ENCODE measurements at places on chromosomes 5 and 9. TPM values are rescaled to one million over a fixed set of nuclear protein-coding genes. Genes with fewer than 3 reads are reported as not detected.

The SCGB3A1 gene
- not detected for total RNA-seq

DNA sequence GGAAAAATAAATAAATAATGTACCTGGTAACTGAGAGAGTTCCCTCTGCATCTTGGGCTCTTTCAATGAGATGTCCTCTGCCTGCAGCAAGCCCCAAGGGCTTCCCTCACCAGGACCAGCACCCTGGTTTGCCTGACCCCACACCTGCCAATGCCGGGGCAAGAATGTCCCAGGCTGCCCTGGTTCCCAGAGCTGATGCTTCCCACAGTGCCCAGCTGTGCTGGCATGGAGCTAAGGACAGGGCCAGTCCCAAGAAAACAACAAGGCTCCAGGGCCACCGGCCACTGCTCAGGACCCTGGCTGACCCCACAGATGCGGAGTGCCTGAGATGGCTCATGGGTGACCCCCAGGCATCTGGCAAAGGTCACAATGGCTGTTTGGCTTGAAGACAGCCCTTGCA, 123.5 kb downstream of the KCNIP1 start:
- no peak for DNase-seq

DNA sequence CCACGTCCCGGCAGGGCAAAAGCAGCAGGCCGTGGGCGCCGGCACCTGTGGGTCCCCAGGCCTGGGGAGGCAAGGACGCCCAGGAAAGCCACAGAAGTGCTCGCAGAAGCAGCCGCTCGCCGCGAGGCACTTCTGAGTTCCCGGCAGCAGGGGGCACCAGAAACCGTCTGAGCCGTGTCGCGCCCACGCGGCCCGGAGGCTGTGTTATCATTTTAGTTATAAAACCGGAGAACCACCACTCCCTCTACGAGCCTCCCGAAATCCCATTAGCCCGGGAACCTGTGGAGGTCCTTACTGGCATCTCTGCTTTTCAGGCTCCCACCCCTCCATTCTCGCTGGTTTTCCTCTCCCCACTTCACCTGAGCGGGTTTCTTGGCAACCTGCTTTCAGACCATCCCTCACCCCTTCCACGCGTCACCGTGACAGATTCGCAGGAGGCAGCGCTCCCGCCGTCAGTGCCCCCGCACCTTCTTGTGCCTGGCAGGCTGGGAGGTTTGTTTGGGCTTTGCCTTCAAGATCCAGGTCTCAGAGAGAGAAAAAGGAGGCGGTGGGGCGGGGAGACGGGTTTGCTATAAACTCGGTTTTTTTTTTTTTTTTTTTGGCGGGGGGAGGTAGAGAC, 2.3 kb downstream of the GDNF start:
- DNase-seq, result peak; percentile 86

DNA sequence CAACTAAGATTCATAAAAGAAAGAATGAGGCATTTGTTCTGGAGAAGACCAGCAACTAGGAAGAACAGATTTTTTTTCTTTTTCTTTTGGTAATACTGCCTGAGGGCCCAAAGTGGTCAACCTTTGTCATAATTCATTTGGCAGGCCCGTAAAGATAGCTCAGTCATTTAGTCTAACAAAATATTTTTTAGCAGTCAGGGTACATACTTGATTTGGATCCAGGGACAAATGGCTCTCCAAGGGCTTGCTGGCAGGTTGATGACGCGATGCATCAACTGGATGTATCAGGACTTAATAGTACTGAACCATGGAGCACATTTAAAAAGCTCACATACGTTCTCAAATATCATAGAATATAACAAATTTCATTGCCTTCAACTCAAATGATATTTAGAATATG, 203.4 kb upstream of the ZNF608 start:
- DNase-seq, result peak; percentile 35

GRCh38 chr9:92254381-92255337, 38.8 kb downstream of the IARS1 start:
- DNase-seq, result no peak

DNA sequence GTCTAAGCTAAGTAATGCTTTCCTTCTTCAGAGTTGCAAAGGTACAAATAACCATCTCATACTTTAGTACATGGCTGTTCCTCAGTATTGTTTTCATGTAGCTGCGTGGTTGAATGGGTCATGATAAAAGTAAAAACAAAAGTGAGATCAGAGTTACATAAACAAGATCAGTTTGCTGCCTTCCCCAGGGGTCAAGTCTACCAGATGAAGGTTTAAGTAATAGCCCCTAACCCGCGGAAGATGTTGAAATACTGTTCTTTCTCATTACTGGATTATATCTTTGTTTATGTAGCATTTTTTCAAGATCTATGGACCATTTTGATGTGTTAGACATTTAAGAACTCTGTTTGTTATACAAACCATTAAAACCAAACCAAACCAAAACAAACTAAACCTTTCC, 34.1 kb upstream of the ARRDC3 start:
- no peak for DNase-seq

The CD274 gene
- 10.9 TPM for total RNA-seq

DNA sequence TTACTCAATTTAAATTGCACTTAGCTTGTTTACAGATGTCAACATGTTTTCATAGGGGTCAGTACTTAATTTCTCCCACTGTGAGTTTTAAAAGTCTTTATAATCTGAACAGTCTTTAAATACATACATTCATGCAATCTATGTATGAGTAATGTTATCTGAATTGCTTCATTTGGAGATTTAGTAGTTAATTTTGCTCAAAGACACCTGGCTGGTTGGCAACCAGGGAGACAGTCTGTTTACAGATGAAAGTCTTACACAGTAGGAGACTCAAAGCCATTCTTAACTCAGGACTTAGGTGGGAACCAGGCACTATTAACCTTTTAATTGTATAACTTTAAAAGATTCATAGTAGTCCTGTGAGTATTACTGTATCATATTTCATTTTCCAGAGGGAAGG, 29.3 kb downstream of the DAB2 start:
- no peak for DNase-seq

The TAF1L gene
- total RNA-seq, result not detected

Measured in left ventricle myocardium superior (tissue), 1 donor.